Myometrial cell (primary cell): ENCODE measurements at places on chromosomes 12 and 14. TPM values are rescaled to one million over a fixed set of nuclear protein-coding genes. Genes with fewer than 3 reads are reported as not detected.

SERPINA1 gene
- total RNA-seq = 0.86 and 1.6 TPM in 2 replicates

SYNE3 gene
- 4.6 and 5.2 TPM in 2 replicates for total RNA-seq

SOAT2 gene
- total RNA-seq = 0.18 and 0.29 TPM in 2 replicates

DHRS4L2 gene
- 22.5 and 25.9 TPM in 2 replicates for total RNA-seq

HCAR2 gene
- total RNA-seq = not detected in 2 replicates
